ENCODE measurements at places on chromosomes 13 and 19. TPM values are rescaled to one million over a fixed set of nuclear protein-coding genes. Genes with fewer than 3 reads are reported as not detected.

DNA sequence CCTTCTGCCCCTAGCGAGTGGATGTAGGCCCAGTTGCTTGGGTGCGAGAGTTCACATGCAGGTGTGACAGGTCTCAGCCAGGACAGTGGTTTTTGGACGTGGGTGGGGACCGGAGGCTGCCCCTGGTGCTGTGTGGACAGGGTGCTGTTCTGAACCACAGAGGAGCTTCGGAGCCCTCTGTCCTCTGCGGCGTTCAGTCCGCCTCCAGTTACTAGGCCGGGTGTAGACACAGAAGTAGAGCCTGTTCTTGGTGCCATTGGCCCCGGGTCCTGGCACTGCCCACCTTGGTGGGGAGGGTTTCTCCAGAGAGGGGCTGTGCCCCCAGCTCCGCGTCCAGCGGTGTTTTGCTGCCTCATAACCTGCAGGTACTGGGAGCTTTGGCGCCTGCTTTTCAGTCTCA lies 52.4 kb downstream of the MCF2L start:
- DNase-seq: no peak

GRCh38 chr13:41837629-41838028 lies 123.3 kb downstream of the VWA8 start:
- DNase-seq: no peak

DNA sequence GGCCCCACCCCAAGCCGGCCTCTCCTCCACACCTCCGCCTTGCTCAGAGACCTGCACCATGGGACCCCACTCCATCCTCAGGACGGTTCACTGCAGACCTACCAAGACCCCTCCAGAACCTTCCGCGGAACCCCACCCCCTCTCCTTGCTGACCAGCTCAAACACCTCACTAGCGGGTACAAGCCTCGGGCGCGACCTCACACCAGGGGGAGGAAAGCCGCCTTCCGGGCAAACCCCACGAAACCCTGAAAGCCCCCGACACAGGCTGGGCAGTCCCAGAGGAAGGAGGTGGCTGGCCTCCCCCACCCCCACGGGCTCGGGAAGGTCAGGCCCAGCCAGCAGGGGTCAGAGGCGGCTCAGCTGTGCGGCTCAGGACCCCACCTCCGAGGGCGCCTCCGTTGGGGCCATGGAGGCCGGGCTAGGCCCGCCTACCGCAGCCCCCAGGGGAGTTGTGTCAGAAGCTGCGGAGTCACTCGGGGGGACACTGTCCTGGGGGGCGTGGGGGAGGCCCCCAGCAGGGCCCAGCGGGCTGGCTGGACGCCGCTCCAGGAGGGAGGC lies 9.8 kb downstream of the GRIN3B start:
- DNase-seq: no peak

DNA sequence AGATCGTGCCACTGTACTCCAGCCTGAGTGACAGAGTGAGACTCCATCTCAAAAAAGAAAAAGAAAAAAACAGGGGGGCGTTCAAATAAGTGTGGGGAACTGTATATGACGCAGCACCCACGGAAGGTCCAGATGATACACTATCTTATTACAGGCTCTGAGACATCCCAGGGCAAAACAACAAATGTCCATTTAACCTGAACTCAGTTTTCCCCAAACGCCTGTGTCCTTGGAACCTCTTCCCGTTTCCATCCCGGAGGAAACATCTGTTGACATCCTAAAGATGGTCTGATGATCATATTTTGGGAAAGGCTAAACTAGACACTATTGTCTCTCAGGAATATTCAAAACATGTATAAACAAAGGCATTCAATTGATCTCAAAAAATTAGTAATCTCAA lies 72.4 kb downstream of the COL4A1 start:
- no peak for DNase-seq

GRCh38 chr19:46785054-46785979 lies 3.1 kb downstream of the SLC1A5 start:
- no peak for DNase-seq

- no peak for DNase-seq
Observed at GRCh38 chr13:99228737-99229691, 28.4 kb downstream of the UBAC2 start.

CEACAM8 gene
- total RNA-seq: not detected

- no peak for DNase-seq
Observed at GRCh38 chr13:54733639-54734038, 1705.0 kb downstream of the OLFM4 start.

GRCh38 chr13:107231944-107232343 lies 664.0 kb upstream of the ARGLU1 start:
- no peak for DNase-seq

DNA sequence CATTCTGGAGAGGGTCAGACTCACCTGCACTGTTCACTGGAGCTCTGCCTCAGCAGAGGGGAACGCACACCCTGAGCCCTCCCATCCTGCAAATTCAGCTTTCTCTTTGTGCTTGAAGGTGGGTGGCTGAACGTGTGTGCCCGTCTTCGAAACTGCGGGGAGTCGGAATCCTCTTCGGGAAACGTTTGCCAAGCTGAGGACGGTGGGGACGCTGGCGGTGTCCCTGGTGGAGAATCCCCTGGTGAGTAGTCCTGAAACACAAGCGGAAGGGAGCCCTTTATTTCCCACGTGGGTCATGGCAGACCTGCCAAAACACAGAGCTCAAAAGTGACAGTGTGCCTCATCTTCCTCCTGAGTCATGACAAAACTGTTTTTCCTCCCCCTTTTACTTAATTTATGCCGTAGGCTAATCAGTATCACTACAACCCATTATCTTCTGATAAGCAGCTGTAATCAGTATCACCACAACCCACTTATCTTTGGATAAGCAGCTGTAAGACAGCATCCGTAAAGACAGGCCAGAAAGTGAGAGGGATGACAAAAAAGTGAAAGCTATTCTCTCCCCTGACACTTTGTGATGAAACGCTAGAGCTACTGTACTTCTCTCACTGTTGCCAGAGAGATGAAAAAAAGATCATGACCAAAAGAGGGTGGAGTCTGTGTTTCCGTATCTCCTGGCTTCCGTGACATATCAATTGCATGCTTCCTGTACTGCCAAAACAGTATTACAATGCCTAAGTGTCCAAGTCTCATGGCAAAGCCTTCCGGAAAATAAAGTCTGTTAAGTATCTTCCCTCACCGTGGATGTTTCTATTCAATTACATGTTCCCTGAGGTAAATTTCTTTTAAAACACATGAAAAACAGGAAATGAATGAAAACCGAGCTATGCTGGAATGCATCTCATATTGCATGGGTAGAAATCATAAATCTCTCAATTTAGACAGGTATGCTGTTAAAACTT lies 155.5 kb downstream of the TBC1D4 start:
- DNase-seq: no peak

ALOX5AP gene
- total RNA-seq: 0.25 TPM

DNA sequence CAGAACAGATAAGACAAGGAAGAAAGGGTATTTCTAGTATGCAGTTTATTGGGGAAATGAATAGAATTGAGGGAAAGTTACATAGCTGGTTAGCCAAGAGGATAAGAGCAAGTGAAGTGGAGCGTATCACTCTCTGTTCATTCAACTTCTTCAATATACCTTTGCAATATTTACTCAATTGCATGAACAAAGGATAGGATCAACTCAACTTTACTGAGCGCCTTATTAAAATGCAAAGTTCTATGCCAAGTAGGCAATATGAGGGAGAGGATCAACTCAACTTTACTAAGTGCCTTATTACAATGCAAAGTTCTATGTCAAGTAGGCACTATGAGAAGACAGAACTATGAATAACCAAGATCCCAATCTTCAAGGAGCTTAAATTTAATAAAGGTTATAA lies 43.9 kb downstream of the ZC3H13 start:
- no peak for DNase-seq

GRCh38 chr13:73259061-73260017 lies 200.5 kb downstream of the KLF5 start:
- DNase-seq: no peak

DNA sequence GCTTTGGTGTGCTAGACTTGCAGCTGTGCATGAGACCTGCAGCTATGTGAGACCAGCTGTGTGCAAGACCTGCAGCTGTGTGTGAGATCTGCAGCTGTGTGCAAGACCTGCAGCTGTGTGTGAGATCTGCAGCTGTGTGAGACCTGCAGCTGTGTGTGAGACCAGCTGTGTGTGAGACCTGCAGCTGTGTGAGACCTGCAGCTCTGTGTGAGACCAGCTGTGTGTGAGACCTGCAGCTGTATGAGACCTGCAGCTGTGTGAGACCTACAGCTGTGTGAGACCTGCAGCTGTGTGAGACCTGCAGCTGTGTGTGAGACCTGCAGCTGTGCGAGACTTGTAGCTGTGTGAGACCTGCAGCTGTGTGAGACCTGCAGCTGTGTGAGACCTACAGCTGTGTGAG lies 6.7 kb upstream of the DCUN1D2 start:
- DNase-seq: no peak

- DNase-seq: no peak
Observed at GRCh38 chr19:21202865-21203494, 61.1 kb downstream of the ZNF431 start.

DNA sequence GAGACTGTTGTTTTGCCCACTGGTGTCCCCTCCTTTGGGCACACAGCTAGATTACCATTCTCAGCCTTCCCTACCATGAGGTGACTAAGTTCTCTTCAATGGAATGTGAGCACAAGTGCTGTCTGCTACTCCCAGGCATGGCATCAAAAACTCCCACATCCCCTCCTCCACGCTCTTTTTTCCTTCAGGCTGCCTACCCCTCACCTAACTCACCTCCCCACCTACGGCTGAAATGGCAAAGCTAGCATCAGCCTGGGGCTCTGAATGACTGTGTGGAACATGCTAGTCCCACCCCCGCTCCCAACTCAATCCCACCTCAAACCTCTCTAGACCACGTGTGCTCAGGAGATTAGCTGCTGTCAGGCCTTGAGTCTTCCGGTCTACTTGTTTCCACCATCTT lies 512.2 kb downstream of the DIAPH3 start:
- DNase-seq: no peak

ELSPBP1 gene
- total RNA-seq: not detected

- no peak for DNase-seq
Observed at GRCh38 chr13:44063881-44064280, 184.2 kb downstream of the LACC1 start.

WTIP gene
- 45.9 TPM for total RNA-seq

- DNase-seq: no peak
Observed at GRCh38 chr13:52936806-52937205, 88.4 kb upstream of the PCDH8 start.

DNA sequence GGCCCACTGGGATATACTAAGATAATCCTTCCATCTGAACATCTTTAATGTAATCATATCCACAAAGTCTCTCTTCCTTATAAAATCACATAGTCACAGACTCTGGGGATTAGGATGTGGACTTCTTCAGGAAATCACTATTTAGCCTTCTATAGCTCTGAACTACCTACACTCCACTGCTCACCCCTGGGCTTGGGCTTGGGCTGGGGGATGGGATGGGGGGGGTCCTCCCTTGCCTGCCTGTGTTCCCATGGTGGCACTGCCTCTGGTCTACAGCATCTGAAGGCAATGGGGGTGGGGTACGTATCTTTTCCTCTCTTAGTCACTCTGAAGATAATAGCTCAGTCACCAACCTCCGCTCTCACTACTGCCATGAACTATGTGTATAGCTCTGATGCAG lies 67.8 kb upstream of the SERTM1 start:
- no peak for DNase-seq

IQCN gene
- total RNA-seq: 14.8 TPM

VAV1 gene
- not detected for total RNA-seq

DNA sequence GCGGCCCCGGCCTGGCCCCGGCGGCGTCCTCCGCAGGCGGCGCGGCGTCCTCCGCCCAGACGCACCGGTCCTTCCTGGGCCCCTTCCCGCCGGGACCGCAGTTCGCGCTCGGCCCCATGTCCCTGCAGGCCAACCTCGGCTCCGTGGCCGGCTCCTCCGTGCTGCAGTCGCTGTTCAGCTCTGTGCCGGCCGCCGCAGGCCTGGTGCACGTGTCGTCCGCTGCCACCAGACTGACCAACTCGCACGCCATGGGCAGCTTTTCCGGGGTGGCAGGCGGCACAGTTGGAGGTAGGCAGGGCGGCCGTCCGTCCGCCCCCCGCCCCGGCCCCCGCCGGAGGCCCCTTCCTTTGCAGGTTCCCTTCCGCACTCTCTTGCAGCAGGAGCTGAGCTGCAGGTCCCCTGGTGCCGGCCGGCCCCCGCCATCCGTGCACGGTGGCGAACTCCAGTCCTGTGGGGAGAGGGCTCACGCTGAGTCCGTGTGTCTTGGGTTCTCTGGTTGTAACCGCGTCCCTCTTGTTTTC lies 9.2 kb downstream of the PLEKHJ1 start:
- no peak for DNase-seq

DNA sequence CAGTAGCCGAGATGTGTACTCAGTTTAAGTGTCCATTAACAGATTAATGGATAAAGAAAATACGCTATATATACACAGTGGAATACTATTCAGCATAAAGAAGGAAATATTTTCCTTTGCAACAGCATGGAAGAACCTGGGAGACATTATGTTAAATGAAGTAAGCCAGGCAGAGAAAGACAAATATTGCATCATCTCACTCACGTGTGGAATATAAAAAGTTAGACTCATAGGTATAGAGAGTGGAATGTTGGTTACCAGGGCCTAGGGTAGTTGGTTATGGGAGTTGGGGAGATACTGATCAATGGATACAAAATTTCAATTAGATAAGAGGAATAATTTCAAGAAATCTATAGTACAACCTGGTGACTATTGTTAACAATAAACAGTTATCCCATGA lies 210.1 kb downstream of the MAB21L1 start:
- DNase-seq: no peak

DNA sequence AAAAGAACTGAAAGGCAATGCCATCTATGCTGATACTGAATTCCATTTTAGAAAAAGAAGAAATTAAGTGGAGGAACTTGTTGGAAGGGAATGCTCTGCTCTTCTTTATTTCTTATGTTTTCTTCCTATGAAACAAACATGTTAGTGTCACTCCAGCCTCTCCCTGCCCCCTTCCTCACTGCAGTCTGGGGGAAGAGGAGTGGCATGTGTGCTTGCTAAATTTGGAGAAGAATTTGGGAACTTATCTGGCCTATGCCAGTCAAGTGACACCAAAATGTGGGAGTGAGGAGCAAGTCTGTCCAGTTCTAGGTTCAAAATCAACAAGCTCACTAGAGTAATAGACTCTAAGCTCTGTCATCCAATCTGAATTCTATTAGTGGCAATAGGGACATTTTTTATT lies 214.6 kb downstream of the RBM26 start:
- no peak for DNase-seq

KLK2 gene
- not detected for total RNA-seq

ERICH6B gene
- not detected for total RNA-seq

- DNase-seq: peak; percentile 100
Observed at GRCh38 chr19:58543826-58544590, at the start of gene TRIM28. Gene TRIM28, plus strand, starts transcription at chr19:58544064. Its CDS starts 694 bp downstream, at chr19:58544758.

DNA sequence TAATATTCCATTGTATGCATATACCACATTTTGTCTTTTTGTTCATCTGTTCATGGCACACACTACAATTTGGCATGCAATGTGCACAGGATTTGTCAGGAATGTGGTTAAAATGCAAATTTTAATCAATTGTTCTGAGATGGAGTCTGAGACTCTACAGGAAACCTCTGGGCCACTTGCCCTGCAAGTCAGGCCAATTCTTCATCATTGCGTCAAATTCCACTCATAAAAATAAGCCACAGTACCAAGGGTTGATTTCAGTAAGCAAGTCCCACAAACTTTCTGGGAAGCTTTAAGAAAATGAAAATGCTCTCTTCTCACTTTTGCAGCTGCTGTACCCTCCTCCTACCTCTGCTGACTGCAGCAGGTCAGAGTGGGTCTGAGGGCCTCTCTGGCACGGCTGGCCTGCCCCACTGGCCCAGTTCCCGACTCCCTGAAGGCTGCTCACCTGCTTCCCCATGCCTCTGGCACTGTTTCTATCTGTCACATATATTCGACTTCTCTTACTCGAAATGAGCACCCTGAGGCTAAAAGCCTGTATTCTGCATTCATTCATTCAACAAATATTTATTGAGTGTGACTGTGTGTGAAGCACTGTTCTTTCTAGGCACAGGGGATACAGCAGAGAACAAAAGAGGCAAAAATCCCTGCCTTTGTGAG lies 83.8 kb upstream of the WASF3 start:
- DNase-seq: no peak
